Epithelial cell of esophagus (primary cell): ENCODE measurements at places on chromosomes 16 and 17.

- DNase-seq, result no peak
Observed at GRCh38 chr17:60039847-60040442, 38.8 kb downstream of the HEATR6 start.

DNA sequence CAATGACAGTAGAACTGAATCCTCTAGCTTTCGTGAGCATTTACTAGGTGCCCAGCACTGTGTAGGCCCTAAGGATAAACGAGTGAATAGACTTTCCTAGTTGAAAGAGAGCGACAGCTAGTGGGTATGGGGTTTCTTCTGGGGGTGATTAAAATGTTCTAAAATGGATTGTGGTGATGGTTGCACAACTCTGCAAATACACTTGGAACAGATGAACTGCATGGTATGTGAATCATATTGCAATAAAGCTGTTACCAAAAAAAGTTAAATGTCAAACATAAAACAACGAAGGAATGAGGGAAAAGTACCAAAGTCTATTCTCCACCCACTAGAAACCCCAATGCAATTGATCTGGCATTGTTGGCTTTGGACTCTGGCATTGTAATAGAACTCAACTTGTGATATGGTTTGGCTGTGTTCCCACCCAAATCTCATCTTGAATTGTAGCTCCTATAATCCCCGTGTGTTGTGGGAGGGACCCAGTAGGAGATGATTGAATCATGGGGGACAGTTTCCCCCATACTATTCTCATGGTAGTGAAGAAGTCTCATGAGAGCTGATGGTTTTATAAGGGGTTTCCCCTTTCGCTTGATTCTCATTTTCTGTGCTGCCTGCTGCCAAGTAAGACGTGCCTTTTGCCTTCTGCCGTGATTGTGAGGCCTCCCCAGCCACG, 70.5 kb downstream of the MARF1 start:
- no peak for DNase-seq

- no peak for DNase-seq
Observed at GRCh38 chr16:75942936-75943335, 216.6 kb upstream of the CPHXL start.

GRCh38 chr17:76239538-76240274, 587 bp downstream of the RNF157 start:
- DNase-seq, result no peak

- DNase-seq, result no peak
Observed at GRCh38 chr17:50152736-50153135, 2.3 kb upstream of the PPP1R9B start.

DNA sequence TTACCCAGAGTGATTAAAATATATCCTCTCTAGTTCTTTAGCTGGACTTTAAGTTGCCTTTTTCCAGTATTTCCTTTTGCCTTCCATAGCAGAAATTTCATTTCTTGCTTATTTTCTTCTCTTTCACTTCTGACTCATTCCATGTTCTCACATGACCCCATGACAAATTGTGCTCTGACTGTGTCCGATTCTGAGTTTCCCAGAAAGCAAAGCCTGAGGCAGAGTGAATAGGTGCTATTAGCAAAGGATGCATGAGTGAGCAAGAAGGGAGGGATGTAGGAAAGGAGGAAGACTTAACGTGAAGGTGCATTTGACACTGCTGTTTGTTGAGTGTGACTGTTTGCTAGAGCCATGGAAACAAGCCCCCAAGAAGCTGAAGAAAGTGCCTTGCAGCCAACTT, 82.6 kb upstream of the CNTNAP4 start:
- DNase-seq, result peak; percentile 97

- no peak for DNase-seq
Observed at GRCh38 chr17:56325313-56326000, 172.2 kb downstream of the ANKFN1 start.

GRCh38 chr17:71023249-71024030, 854.1 kb downstream of the KCNJ2 start:
- DNase-seq, result peak; percentile 1

DNA sequence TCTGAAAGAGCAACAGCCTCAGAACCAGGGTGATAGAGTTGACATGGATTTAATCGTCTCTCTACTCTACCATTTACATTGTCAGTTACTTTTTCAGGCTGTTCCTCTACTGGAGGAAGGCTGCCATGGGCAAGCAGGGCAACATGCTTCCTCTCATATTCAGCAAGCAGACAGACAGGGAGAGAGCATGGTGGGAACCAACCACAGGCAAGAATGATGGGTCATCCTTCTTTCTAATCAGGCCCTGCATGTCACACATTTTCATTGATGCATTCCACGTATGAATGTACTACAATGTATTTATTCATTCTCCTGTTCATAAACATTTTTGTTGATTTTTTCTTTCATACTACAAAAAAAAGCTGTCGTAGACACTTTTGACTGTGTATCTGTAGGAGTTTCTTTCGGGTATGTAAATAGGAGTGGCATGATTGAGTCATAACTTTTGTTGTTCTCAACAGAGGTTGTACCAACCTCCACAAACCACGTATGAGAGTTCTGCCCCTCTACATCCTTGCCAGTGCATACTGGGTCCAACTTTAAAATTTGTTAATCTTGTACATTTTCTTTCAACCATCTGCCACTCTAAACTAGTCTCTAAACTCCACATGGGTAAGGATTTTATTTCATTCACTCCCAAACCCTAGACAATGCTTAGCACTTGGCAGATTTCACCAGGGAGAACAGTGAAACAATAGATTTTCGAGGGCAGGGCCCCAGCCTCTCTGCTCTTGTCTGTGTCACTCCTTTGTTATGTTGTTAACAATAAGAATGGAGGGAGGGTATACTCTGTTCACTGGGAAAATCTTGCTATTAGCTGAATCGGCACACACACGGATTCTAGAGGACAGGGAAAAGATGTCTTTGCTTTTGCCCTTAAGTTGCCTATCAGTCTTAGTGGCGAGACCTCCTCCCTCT, 58.7 kb downstream of the CMC2 start:
- DNase-seq, result peak; percentile 64

- DNase-seq, result peak; percentile 34
Observed at GRCh38 chr16:353404-354290, 1.1 kb upstream of the AXIN1 start.
